ENCODE measurements at places on chromosomes 2 and 18. TPM values are rescaled to one million over a fixed set of nuclear protein-coding genes. Genes with fewer than 3 reads are reported as not detected.

ITGA4 gene
- 58.6 TPM for total RNA-seq

TMEM200C gene
- total RNA-seq: 2.5 TPM

ERMN gene
- not detected for total RNA-seq

TMEFF2 gene
- 0.96 TPM for total RNA-seq

B3GNT7 gene
- total RNA-seq: 0.80 TPM
